ENCODE measurements at places on chromosomes 3 and 15.

- DNase-seq: no peak
Observed at GRCh38 chr3:51696954-51697353, 9.9 kb upstream of the GRM2 start.

- peak; percentile 35 for DNase-seq
Observed at GRCh38 chr3:194103505-194103904, 32.4 kb upstream of the HES1 start.

DNA sequence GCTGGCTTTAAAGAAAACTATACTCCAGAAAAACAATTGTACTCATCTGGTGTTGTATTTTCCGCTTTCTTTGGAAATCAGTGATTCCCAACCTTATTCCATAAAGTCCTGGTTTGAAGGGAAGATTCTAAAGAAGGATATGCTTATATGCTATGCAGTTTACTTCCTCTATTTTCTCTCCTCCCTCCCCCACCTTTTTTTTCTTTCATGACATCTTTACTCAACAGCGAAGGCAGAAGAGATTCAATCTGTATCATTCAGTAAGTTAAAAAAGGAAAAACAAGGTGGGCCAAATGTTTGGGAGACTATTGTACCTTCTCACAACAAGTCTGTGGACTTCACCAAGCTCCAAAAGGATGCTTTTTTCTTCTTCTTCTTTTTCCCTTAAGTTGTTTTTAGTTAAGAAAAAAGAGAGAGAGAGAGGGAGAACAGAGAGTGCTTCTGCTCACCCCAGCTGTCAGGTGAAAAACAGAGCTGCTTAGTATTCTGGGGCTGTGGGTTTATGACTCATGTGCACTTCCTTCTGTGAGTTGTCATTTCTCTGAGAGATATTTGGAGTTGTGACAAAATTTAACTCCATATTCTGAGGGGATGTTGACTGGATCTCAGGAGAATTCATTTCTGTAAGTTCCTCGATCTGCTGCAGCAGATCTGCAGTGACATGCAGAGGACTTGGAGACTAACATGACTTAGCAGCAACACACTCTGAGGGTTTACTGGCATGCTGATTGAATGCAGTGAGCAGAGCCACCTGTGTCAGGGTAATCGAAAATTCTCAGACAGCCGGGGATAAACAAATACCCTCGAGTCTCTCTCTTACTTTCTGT is 70.7 kb downstream of the SSR3 start:
- DNase-seq: peak; percentile 47

GRCh38 chr15:69996321-69997160 is 101.2 kb downstream of the TLE3 start:
- no peak for DNase-seq

DNA sequence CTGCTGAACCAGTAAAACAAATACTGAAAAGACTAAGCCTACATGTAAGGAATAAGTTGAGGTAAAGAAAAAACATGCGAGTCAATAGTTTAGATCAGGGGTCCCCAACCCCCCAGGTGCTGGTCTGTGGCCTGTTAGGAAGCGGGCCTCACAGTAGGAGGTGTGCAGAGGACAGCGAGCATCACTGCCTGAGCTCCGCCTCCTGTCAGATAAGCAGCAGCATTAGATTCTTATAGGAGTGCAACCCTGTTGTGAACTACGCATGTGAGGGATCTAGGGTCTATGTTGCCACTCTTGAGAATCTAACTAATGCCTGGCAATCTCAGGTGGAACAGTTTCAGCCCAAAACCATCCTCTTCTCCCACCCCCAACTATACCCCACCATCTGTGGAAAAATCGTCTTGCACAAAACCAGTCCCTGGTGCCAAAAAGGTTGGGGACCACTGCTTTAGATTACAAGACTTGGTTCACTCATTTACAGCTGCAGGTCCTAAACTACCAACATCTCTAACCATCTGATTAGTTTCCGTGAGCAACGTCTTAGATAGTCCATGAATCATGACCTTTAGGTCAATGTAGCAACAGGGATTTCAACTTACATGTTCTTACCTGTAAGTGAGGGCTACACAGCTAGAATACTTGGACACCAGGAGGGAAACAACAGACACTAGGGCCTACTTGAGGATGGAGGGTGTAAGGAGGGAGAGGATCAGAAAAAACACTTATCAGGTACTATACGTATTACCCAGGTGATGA is 66.7 kb downstream of the TRANK1 start:
- no peak for DNase-seq

GRCh38 chr3:139281522-139282196 is 62.2 kb upstream of the MRPS22 start:
- no peak for DNase-seq

- DNase-seq: peak; percentile 7
Observed at GRCh38 chr15:60326824-60327654, 70.7 kb downstream of the ANXA2 start.

DNA sequence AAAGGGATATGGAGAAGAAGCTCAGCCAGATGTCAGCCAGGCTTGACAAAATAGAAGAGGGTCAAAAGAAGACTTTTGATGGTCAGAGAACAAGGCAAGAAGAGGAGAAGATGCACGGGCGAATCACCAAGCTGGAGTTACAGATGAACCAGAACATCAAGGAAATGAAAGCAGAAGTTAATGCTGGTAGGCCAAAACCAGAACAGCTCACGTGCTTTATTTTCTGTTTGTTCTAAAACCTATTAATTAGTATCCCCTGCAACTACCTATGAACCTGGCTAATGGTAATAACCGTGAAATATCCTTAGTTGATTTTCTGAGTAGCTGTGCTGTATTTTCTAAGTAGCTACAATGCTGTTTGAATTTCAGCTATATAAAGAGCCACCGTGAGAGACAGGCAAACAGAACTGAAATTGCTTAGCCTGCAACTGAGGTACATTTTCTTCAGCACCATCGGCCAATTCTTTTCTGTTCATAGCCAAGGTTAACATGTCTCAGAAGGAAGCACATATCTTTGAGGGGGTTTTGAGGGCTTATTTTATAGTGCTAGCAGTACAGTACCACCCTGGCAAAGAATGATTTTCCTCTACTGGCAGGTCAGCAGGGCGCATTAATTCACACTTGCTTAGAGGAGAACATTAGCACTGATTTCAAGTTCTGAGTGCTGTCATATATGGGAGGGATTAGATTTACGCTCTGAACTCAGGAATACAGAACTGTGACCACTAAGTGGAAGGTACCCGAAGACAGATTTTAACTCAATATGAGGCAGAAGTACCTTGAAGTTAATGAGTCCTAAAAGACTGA is 78.9 kb downstream of the FAM81A start:
- DNase-seq: no peak

DNA sequence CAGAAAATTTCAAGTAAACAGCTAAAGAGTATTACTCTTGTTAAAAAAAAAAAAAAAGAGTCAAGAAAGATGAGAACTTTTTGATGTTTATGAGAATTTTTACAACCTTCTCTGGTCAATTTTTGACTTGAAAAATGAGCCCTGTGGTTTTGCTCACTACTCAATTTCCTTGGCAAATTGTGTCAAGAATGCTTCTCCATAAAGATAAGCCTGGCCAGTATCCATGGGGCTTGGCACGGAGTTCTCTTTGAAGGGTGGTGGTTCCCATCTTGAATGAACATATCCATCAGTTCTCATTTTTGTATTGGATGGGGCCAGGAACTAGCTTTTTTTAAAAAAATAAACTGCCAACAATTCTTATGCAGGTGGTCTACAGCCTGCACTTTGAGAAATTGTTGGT is 179.9 kb downstream of the RYR3 start:
- no peak for DNase-seq

Data from activated CD4-positive, alpha-beta T cell treated with anti-CD3 and anti-CD28 coated beads for 4 hours (primary cell).